ENCODE measurements at places on chromosomes 5 and 9.

DNA sequence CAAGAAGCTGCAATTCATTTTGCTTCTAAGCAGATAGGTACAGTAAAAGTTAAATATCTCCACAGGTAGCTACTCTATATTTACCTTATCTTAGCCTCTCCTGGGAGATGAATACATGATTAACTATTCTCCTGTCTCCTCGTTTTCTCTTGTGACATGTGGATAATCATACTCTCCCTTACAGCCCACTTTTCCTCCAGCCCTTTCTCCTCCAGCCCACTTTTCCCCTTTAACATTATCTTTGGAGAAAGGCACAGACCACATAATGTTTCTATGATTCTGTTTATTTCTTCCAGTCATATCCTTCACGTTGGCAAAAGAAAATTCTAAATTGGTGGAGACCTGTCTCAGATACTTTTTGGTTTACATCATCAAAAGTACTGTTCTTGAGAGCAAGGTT is 84.0 kb downstream of the OSMR start:
- no peak for DNase-seq

DNA sequence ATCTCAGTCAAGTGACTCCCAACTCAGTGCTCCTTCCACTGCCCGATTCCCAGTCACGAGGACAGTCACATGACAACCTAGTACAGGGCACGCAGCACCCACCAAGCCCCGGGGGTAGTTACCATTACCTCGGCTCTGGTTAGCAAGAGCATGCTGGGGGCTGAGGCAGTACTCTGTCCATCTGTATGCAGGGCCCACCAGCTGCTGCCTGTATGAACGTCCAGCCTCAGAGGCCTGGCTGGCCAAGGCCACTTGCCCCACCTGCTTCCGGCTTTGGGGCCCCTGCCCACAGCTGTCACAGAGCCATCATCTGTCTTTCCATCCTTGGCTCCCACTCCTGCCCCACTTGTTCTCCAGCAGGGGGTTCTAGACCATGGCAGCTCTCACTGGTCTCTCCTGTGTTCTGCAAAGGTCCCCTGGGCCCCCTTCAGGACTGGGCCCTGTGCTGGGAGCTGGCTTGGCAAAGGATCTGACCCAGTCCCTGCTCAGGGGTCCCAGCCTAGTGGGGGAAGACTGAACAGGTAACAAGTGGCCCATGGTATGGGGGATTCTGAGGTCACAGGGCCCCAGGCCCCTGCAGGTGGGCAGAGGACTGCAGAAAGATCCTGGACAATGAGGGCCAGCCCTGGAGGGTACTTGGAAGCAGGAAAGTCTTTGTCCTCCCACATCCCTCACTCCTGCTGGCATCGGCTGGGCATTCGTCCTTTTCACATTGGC is 3.3 kb downstream of the RPL35 start:
- no peak for DNase-seq

DNA sequence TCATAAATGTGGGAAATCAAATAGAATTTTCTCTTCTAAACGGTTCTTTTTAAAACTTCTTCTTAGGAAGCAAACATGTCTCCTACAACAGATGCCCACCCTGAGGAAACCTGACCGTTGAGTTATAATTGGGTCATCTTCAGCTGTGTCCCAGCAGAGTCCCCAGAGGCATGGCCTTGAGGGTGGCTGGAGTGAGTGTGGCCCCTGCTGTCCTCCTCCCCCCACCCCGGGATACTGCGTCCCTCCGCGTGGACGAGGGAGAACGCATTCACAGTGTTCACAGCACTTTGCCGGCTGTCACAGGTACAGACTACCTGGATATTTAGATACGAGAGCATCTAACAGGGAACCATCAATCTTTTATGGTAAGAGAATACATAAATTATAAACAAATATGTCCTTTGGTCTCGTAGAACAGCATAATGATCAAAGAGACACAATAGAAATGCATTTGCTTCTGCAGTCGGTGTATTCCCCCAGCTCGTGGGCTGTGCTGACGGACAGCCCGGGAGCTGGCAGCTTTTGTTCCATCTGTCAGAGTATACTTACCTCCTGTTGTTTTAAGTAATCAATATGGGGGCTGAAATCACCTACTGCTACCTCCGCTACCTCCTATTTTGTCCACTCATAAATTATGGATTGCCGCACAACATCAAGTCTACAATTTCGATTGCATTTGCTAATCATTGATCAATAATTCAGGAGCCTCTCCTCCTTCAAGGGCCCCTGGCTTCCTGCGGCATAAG is 214.7 kb downstream of the IRX2 start:
- DNase-seq, result no peak

DNA sequence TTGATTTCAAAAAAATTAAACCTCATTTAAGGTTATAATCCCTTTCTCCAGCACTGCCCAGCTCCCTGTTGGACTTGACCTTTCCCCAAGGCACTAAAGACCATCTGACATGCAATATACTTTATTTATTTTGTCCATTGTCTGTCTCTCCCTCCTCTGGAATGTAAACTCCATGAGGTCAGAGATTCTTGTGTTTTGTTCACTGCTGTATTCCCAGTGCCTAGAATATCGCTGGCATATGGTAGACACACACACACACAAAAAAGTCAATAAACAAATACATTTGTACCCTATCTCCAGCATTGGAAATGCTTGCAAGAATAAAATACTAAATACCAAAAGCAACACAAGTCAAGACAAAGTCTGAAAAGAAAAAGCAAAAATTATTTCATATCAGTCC is 17.3 kb upstream of the ARSB start:
- no peak for DNase-seq

GRCh38 chr5:140674629-140675028 is 1.3 kb upstream of the DND1 start:
- no peak for DNase-seq

DNA sequence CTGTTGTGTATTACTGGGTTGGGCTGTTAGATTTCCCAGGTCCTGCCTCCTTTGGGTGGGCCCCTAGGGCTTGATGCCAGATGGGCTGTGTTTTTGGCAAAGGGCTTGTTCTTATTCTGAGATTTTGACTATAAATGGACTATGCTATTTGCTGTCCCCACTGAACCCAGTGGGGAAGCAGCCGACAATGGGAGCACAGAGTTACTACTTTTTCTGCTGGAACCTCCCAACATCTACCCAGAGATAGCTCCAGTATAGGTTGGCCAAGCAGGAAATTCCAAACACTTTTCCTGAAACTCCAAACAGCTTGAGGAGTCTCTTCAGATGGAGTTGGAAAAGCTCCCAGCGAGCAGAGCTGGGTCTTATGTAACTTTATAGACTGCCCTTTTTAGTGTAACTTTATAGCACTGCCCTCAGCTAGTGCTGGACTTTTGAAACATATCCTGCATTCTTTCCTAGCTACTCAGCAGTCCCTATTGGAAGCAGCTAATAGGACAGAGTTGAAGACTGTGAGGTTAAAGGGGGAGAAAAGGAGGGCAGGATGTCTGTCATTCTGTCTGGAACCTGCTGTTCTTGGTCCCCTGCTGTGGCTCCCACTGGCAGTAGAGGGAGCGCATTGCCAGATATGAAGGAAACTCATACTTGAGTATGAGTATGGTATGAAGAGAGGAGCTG is 21.0 kb downstream of the RUSC2 start:
- DNase-seq, result no peak

DNA sequence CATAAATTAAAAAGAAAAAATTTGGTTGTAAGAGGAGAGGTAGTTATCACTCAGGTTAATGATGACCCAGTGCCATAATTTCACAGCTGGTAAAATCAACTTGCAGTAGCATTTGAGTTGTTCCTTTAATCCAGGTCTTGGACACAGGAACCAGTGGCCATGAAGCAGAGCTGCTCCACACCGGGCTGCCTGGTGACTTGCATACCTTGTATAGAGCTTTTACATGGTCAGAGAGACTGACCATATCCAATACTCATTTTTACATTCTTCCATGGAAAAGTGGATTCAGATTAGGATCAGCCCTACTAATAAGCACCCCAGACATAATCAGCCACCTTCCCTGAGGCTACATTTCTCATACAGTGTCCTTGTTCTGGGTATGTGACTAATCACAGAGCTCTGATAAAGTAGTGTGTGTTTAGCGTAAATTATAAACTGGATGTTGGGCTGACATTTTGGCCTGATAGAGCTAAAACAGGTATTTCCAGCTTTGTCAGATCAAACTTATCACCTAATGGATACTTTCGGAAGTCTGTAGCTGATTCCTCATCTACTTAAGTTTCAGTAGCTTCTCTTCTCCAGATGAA is 77.0 kb upstream of the ZSWIM6 start:
- no peak for DNase-seq

All from activated CD8-positive, alpha-beta memory T cell treated with anti-CD3 and anti-CD28 coated beads, Interleukin-2, amount 50 U/mL, for 48 hours (primary cell).